ENCODE measurements at places on chromosomes 6 and 20.
A peak's percentile ranks its signal among the peaks of the same experiment; 100 is the strongest.

- no peak for DNase-seq
These were observed 413.4 kb upstream of the SOX4 start for GRCh38 chr6:21180155-21180554.

GRCh38 chr20:16175322-16175961 is 397.8 kb downstream of the KIF16B start:
- no peak for DNase-seq

GRCh38 chr20:10720565-10720964 is 46.8 kb upstream of the JAG1 start:
- no peak for DNase-seq

- DNase-seq = no peak
These were observed 56.4 kb upstream of the IYD start for GRCh38 chr6:150312395-150312794.

DNA sequence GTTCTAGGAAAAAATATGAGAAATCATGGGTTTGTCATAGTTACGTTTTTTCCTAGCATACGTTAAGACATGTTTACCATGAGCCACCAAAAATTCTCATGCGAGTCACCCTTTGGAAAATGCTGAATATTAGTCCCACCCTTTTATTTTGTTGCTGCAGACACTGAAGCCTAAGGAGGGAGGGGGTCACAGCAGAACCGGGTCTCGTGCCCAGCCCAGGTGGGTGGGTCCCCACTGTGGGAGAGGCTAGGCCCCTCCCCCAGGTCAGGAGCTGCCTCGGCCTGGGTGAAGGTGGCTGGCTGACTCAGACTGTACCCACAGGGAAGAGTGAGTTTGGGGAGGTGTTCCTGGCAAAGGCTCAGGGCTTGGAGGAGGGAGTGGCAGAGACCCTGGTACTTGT is 26.2 kb upstream of the SRF start:
- no peak for DNase-seq

GRCh38 chr6:65117817-65118409 is 589.1 kb downstream of the EYS start:
- no peak for DNase-seq

DNA sequence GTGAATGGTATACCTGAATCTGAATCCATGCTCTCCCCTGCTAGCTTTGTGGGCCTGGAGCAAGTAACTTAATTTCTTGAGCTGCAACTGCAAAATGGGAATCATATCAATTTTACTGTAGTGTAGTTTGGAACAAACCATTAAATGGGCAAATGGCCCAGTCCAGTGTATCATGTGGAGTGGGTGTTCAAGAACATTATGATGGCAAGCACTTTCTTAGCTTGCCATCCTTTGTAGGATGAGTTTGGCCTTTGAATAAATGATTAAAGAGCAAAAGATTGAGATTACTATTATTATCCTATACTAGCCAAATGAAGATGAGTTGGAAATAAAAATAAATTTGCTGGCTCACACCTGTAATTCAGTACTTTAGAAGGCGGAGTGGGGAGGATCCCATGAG is 120.4 kb downstream of the SESN1 start:
- DNase-seq = no peak

- DNase-seq = no peak
These were observed 77.2 kb upstream of the MC3R start for GRCh38 chr20:56171087-56172012.

DNA sequence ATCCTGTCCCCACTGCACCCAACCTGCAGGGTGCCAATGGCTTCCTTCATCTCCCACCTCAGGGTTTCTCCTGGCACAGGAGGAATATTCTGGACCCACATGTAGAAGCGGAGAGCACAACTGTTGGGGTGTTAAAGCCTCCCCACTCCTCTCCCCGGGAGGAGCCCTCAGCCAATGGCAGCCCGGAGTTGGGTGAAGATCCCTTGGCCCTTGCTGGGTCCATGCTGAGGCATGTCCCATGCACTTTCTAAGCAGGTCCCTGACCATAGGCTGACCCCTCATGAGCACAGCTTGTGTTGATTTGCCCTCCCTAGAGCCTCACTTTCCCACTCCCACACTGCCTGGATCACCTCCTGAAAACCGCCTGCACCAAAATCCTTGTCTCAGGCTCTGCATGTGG is 97.2 kb upstream of the PMEPA1 start:
- DNase-seq = no peak

- peak; percentile 5 for DNase-seq
These were observed 300.7 kb downstream of the CLIC5 start for GRCh38 chr6:45714741-45715507.

- DNase-seq = no peak
These were observed 897 bp downstream of the CHD6 start for GRCh38 chr20:41617059-41617901.

DNA sequence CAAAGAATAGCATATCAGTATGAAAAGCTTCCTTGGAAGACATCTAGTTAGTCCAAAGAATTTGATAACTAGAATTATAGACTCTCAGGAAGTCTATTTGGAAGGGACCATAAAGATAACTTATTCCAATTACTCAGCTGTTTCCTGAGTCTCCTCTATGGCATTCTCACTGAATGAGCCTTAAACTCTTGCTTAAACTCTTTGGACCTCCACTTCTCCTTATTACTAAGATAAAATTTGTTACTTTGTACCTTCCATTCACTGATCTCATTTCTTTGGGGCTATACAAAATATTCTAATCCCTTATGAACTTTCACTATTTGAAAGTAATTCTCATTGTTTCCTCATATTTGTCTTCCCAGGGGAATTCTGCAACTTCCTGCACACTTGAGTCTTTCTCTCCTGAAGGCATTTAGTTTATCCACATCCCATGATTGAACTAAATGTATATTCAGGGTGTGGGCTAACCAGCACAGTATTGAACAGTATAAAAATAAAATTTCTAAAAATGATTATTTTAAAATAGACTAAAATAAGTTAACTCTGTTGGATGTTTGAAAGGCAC is 67.1 kb upstream of the NOTCH4 start:
- no peak for DNase-seq

DNA sequence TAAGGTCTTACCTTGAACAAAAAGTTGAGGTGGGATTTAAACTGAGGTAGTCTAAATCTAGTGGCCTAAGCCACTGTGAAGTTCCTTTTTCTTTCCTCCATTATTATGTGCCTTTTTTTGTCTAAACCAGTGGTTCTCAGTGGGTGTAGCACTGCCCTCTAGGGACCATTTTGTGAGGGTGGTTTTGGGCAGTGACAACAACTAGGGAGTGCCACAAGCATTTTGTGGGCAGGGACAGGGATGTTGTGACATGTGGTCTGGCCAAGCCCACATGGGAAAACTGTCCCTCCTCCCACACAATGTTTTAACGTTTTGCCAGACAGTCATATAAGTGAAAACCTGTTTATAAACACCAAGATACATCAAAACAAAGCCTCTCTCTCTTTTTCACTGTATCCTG is 899.4 kb upstream of the FLRT3 start:
- DNase-seq = peak; percentile 0

DNA sequence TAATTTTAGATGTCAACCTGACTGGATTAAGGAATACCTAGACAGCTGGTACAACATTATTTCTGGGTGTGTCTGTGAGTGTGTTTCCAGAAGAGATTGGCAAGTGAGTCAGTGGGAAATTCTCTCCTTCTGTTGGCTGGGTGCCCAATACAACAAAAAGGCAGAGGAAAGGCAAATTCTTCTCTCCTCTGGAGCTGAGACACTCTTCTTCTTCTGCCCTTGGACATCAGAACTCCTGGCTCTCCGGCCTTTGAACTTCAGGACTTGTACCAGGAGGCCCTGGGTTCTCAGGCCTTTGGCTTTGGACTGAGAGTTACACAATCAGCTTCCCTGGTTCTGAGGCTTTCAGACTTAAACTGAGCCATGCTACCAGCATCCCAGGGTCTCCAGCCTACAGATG is 7.8 kb upstream of the BTN3A1 start:
- DNase-seq = peak; percentile 4

DNA sequence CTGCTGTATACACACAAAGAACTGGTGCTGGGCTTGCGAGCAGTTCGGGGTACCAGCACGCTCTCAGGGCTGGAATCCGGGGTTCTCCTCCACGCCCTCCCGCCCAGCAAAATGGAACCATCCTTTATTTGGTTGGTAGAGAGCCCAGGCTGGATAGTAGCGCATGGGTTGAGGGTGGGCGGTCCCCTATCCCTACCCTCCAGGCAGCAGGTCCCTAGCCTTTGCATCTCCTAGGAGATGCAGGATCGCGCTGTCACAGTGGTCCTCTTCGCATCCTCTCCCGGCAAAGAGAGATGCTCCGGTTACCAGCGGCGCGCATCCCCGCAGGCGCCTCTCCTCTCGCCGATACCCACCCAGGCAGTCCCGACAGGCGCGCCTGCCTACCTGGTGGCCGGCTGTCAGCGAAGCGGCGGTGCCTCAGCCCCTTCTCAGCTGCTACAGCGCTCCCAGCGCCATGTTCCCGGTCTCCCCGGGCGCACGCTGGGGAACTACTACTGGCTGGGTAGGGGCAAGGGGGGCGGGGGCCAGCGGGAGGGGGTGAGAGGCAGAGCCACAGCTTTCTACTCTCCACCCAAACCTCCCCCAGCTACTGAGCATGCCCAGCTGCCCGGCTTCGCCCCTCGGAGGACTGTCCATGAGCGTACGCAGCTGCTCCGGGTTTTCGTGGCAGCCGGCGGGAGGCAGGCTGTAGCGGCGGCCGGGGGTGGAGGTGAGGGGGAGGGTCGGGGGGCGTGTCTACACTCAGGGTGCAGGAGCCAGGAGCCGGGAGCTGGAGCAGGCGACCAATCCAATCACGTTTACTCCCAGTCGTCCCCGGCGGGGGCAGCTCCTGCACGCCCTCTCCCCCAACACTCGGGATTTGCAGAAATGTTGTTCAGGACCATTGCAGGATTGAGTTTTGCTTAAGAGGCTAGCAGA is at the start of gene PAK5:
TSS of gene PAK5 (minus strand) at position 699 of the 918 bp plus-strand sequence. CDS start 194,748 bp downstream, outside the sequence.
- DNase-seq = peak; percentile 87

DNA sequence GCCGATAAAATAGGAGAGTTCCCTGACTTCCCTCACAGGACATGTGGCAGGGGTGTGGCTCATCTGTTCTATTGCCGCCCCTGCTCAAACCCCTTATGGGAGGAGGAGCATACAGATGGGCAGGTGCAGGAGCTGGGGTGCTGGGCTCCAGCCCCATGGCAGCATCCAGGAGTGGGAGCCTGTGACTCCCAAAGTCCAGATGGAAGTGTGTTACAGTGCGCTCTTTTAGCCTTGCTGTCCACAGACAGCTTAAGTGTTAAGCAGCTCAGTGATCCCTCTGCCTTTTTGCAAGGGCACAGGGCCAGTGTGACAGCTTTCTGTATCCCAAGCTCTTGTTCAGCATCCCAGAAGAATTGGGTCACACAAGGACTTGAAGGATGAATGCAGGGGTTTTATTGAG is 212.3 kb upstream of the MYLIP start:
- DNase-seq = no peak

DNA sequence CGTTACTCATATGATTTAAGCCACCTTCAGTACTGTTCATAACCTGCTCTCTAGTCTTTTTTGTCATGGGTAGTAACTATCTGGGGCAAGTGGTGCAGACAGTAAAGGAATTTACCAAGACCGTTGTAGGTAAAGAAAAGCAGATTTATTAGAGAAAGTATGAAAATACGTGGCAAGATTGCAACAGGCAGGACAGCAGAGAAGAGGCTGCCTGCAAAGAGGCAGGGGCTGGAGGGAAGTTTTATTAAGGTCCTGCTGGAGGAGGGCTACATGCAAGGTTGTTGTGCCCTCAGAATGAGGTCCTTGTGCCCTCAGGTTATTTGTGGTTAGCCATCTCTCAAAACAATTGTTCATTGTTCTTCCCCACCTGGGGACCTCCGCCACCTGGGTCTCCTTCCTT is 444.3 kb downstream of the BCKDHB start:
- no peak for DNase-seq

DNA sequence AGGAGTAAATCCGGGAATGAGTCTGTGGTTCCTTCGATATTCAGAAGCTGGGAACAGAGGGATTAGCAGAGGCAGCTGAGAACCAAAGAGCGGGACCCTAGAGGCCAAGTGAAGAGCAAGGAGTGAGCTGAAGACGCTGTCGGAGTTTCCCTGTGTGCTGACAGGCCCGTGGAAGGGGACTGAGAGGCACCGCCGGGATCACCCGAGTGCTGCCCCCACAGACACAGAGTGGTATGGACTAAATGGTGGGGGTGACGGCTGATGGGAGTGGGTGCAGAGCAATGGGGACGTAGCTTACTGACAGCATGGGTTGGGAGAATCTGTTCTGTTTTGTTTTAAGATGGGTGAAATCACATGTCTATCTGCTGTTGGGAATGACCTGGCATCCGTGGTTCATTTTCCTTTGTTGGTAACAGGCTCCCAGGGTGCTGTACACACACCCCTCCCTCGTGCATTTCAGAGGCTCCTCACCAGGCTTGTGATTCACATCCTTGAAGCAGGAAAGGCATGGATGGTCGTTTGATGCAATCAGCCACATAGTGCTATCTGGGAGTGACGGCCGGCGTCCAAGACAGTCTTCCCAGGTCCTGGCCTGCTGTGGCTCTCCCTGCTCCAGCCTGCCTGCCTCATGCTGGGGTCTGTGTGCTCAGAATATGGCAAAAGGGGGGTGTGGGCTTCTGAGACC is 97.4 kb downstream of the THBS2 start:
- DNase-seq = no peak

DNA sequence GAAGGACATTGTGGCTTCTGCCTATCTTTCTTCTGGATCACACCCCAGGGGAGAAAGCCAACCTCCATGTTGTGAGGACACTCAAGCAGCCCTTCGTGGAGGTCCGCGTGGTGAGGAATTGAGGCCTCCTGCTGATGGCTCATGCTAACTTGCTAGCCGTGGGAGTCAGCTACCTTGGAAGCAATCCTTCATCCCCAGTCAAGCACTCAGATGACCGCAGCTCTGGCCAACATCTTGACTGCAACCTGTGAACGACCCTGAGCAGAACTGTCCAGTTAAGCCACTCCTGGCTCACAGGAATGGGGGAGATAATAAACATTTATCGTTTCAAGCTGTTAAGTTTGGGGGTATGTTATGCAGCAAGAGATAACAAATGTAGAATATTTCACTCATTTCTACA is 10.9 kb upstream of the CNKSR3 start:
- no peak for DNase-seq

GRCh38 chr20:60584221-60584620 is 626.0 kb downstream of the CDH26 start:
- no peak for DNase-seq

GRCh38 chr20:63407928-63408683 is 47.0 kb upstream of the CHRNA4 start:
- DNase-seq = no peak

DNA sequence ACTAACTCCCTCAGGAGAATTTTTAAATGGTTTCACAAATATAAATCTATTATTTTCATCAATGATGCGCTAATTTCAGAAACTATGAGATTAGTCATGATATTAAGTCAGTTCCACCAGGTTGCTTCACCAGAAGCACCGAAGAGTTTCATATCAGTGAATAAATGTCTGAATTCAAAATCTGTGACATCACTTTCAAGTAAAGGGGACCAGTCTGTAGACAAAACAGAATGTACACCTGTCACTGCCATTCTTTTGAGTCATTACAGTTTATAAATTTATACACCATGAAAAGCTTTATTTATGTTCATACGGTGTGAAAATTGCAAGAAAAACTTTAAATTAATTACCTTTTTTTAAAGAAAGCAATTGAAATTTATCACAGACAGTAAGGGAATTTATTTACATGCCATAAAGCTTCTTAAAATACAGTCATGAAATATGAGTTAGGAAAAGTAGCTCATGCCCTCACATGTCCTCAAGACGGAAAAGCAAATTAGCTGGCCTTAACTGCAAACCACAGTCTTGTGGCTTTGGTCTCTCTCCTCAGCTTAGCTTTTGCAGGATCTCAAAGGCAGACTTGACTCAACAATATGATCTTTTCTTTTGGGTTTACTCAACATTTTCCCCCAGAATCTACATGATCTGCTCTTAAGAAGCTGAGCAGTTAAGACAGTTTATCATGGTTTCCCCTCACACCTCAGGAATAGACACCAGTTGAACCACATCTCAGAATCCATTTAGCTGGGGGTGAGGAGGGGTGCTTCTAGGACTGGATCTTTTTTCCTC is 177.7 kb upstream of the MCHR2 start:
- no peak for DNase-seq
